ENCODE measurements at places on chromosomes 3 and 15.

DNA sequence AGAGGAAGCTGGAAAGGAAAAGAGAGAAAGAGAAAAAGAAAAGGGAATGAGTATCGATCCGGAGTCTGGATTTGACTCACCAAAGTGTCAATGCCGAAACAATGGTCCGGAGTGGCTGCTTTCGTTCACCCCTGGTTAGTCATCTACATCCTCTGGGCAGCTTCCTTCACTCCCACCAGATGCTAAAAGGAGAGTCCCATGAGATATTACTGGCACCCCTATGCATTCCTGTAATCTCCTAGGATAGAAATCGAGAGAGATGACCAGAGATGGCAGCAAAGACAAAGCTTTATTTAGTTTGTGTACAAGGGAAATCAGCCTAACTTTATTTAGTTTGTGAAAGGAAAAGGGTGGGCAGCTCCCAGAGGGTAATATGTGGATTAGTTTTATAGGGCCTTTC, 622.2 kb downstream of the ZPLD1 start:
- no peak for DNase-seq

- DNase-seq = no peak
Measured at GRCh38 chr3:194439881-194440550, 41.0 kb upstream of the GP5 start.

DNA sequence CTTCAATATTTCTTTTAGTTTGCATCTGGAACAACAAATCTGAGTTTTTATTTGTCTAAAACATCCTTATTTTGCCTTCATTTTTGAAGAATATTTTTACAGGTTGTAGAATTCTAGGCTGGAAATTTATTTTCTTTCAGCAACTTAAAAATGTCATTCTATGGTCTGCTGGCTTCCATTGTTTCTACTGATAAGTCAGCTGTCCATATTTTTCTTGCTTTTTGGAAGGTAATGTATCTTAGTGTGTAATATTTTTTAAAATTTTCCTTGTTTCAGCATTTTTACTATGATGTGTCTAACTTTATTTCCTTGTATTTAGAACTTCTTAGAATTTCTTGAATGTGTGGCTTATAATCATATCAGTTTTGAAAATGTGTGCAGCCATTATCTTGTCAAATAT, 37.0 kb downstream of the SEMA6D start:
- no peak for DNase-seq

DNA sequence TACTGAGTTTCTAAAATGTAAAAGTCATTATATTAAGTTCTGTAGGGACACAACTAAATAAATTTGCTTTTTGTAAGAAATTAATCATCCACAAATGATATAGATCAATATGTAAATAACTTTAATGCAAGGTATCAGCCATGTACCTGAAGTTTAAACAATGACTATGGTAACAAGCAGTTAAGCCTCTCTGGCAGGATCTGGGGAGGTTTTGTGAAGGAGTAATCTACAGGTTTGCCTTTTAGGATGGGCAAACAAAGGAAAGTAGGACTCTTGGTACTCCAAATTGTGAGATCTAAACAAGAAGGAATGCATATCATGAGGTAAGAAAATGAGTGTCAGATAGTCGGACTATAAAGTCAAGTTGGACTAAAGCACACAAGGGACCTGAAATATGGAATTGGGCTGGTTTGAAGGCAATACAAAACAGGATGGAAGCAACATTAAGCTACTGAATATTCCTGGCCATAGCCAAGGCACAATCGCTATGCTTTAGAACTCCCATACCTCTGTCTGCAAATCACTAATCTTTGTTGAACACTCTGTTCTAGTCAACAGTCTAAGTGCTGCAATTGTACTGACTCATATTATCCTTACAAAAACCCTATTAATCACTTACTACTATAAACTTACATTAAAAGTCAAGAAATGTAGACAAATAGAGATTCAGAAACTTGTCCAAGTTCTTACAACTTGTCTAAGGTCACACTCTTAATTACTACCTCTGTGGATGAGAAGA, 412.8 kb downstream of the DIPK2A start:
- DNase-seq = no peak

- DNase-seq = no peak
Measured at GRCh38 chr15:29687939-29688505, 134.2 kb downstream of the TJP1 start.

GRCh38 chr3:57927916-57928315, 80.3 kb upstream of the FLNB start:
- DNase-seq = no peak

GRCh38 chr3:8584661-8585060, 59.9 kb downstream of the SSUH2 start:
- DNase-seq = no peak

DNA sequence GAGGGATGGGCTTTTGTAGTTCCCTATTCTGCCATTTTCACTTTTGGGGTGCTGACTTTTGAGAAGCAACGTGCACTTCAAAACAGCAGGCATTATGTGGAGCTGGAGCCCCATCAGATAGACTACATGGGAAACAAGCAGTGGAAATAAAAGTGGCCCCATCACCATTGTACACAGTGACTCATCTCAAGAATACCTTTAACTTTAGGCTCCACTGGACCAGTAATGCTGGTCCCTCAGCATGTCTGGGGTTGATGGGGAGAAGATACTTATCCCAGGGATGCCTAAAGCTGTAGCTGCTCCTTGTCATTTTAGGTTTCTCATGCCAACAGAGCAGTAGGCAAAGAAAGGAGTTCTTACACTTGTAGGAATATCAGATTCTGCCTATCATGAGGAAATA, 45.0 kb downstream of the LSM3 start:
- DNase-seq = no peak

- DNase-seq = no peak
Measured at GRCh38 chr3:13198264-13198879, 125.1 kb upstream of the IQSEC1 start.

DNA sequence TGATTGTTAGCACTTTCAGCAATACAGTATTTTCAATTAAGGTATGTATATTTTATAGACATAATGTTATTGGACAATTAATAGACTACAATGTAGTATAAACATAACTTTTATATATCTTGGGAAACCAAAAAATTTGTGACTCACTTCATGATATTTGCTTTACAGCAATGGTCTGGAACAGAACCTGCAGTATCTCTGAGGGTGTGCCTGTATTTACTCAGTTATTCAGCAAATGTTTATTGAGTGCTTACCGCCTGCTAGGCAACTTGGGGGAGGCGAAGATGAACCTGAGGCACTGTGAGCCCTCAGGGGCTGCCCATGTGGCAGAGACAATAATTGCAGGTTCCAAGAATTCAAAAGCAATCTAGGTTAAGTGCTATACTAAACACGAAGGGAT, 144.8 kb downstream of the GABRB3 start:
- no peak for DNase-seq

GRCh38 chr3:105598042-105598796, 231.5 kb downstream of the ALCAM start:
- DNase-seq = no peak

DNA sequence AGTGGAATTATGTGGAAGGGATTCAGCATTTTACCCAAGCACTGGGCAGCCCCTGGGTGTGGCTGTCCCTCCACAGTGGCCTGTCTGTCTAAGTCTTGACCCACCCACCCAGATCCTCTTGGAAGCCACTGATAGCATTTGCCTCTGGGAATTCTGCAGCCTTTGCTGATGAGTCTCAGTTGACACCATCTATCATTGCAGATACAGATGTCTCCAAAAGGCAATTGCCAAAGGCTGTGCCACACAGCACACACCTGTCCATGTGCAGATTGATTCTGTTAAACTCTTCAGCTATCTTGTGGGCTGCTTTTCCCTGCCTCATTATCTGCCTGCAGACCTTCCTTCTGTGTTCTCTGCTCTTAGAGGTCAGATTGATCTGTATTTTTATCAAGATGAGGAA, 18.1 kb downstream of the CX3CR1 start:
- DNase-seq = no peak

DNA sequence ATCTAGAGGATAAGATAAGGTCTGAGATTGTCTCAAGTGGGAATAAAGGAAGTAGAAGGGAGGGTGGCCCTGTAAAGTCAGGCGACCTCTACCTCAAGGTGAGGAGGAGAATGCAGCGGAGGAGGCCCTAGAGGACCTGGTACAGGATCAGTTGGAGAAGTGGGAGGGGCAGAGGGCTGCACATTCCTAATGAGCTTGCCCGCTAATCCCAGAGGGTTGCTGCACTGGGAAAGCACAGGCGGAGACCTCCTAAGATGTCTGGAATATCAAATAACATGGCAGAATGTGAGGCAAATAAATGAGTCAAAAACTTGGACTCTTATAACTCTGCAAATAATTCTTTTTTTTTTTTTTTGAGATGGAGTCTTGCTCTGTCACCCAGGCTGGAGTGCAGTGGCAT, 30.2 kb upstream of the VPS8 start:
- no peak for DNase-seq

- no peak for DNase-seq
Measured at GRCh38 chr3:170531657-170532335, 54.1 kb downstream of the SLC7A14 start.

DNA sequence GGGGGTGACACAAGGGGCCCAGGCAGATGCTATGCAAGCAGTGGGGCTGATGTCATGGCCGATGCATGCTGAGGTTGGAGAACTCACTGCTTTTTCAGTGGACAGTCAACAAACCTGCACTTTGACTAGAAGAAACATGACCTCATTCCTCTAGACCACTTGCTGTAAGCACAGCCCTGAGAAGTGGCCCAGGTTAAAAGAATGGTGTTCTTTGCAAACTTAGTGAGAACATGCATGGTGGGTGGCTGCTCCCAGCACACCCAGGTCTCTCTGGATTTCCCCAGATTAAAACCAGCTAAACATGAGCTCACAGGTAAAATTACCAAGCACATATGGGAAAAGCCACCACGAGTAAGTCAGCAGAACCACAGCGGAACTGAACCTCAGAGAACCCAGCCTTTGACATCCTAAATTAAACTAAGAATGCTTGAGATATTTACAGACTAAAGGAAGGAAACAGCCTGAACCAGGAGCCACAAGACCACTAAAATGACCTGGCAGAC, 15.5 kb downstream of the DLEC1 start:
- DNase-seq = no peak

DNA sequence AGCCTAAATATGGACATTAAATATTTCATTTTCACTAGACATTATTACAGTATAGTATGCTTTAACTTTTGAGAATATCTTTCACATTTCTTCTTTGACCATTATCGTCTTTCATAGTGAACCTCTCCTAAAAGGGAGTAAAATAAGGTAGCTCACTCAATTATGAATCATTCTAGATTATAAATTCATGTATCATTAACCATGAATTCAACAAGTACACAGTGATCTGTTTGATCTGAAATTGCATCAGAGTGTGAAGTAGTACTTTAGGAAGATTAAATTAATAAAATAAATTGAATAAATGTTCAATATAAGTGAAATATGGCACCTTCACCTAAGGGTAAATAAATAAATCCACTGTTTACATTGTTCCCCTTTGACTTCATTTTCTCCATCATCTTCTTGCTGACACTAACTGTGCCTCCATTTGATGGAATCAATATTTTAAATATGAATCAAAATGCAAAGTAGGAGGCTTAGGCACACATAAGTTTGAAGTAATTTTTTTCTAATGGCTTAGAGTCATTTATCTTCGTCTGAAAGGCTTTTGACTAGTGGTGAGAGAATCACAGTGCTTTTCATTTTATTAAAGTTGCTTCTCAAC, 174.1 kb upstream of the MDFIC2 start:
- no peak for DNase-seq

DNA sequence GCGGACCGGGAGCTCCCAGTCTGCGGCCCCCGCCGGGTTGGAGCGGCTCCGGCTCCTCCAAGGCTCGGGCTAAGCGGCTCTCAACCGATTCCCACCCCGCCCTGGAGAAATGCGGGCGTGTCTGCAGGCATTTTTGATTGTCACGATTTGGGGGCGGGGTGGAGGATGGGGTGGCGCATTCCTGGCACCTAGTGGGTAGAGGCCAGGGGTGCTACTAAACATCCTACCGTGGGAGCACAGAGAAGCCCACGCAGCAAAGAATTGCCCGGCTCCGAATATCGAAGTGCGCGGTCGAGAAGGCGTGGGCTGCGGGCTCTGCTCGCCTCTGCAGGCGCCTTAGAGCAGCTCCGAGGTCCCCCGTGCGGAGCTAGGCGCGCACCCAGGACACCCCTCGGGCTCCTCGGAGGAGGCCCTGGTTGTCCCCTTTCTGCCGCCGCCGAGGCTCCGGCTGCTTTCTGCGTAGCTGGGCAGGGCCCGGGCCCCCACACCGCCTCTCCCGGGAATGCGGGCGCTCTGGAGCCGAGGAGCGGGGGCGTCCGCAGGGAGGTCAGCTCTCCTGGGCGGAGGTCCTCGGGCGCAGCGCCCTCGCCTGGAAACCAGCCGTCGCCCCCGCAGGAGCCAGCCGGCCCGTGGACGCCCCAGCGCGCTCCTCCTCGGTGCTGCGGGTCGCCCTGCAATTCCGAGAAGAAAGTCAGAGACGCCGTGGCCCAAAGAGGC, 16.5 kb upstream of the LAMP3 start:
- DNase-seq = peak; percentile 58

DNA sequence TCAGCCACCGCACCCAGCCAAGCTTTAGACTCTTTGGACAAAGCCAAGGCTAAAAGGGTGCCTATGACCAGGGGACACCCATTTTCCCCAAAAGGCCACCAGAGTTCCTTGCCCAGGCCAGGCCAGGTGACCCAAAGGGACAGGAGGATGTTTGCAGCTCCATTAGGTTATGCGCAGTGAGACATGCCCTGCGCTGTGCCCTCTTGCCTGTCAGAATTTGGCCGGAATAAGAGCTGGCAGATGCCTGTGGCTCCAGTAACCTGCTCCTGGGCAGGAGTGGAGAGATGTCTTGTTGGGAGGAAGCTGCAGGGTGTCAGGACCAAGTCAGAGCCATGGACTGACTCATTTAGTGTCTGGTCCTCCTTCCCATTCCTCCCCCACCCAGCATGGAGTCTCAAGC, 20.5 kb downstream of the DNASE1L3 start:
- DNase-seq = no peak

GRCh38 chr15:58521293-58521991, 89.7 kb downstream of the LIPC start:
- no peak for DNase-seq

- DNase-seq = no peak
Measured at GRCh38 chr3:101466465-101467309, 46.3 kb downstream of the SENP7 start.

- no peak for DNase-seq
Measured at GRCh38 chr3:71055257-71056001, 528.1 kb downstream of the FOXP1 start.

GRCh38 chr3:58487140-58487886, 4.6 kb upstream of the KCTD6 start:
- no peak for DNase-seq

- DNase-seq = no peak
Measured at GRCh38 chr15:99303907-99304306, 52.6 kb downstream of the LRRC28 start.

DNA sequence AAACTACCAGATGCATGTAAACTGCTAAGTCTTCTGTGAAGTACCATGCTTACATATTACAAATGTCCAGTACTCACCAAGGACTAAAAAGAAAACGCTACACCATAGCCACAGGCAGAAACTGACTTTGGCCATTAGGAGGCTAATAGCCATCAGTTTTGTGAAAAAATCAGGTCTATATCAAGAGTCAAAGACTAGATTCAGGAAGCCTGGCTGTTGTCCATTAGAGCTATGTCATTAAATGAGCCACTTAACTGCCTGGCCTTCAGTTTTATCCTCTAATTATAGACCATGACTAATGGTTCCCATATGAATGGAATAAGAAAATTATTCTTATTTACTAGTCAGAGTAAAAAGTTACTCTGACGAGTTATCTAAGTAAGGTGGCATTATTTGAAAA, 144.1 kb downstream of the VPS13C start:
- DNase-seq = no peak
